ENCODE measurements at places on chromosomes 2 and 18. TPM values are rescaled to one million over a fixed set of nuclear protein-coding genes. Genes with fewer than 3 reads are reported as not detected.

Gene LRP2
- not detected for total RNA-seq

Gene LCT
- not detected for total RNA-seq

Gene ALPI
- total RNA-seq: not detected

Gene MC4R
- not detected for total RNA-seq

Gene FHOD3
- 16.9 TPM for total RNA-seq

Measured in smooth muscle cell of bladder (primary cell).